ENCODE measurements at places on chromosomes 3 and 15. TPM values are rescaled to one million over a fixed set of nuclear protein-coding genes. Genes with fewer than 3 reads are reported as not detected.

The LMAN1L gene
- not detected for total RNA-seq

DNA sequence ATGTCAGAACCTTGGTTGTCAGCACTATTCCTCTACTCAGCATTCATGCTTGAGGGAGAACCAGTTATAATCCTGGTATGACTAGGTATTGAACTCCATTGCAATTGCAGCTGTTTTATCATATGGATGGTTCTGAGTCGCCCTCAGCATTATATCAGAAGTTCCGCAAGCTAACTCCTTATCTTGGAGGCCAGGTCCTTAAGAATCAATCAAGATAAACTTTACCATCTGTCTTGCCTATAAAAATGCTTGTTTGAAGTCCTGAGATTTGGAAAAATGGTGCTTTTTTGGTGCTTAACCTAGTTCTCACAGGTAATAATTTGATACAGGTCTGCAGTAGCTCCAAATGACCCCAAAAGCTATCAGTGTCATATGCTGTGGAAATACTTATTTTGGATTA lies 16.3 kb upstream of the PLSCR1 start:
- H3K27me3 ChIP-seq, result no peaks in the 10 kb centered on the region
- H3K36me3 ChIP-seq, result no peaks in the 10 kb centered on the region
- H3K27ac ChIP-seq, result no peak overlapping the region
- H3K4me1 ChIP-seq, result no peaks in the 10 kb centered on the region
- H3K4me3 ChIP-seq, result no peak overlapping the region

DNA sequence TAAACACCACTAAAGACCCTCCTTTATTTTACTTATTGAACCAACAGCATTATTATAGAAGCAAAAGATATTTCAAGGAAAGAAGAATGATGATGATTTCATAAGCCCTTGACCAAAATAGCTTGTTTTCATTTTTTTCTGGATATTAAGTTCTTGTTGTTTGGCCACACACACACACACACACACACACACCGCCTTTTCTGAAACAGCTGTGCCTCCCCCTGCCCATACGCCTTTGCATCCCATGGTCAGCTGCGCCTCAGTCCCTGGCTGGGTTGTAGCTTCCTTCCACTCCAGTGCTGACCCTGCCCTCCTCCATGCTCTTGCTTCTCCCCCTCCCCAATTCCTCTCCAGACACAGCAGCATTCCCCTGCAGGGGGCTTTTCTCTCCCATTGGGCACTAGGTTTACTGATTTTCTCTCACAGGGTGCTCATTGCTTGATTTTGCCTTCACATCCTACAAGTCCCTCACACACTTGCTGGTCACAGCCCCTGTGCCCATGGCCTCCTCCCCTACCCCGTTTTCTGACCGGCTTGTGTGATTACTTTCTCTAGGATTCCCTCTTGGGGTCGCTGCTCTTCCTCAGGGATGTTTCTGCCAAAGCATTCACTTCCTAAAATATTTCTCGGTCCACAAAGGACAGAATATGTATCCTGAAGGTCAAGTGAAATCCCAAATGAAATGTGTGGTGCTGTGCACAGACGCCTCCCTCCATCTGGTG lies 18.4 kb downstream of the MESP1 start:
- H3K4me1 ChIP-seq, result no peaks in the 10 kb centered on the region
- no peak overlapping the region for H3K4me3 ChIP-seq
- DNase-seq, result no peak
- H3K36me3 ChIP-seq, result no peaks in the 10 kb centered on the region
- no peaks in the 10 kb centered on the region for H3K27me3 ChIP-seq

GRCh38 chr3:156615592-156616173 lies 58.7 kb upstream of the TIPARP start:
- no peak overlapping the region for H3K4me3 ChIP-seq
- peak; percentile 81 for DNase-seq
- peak overlapping the region; percentile 54 for H3K27ac ChIP-seq
- no peaks in the 10 kb centered on the region for H3K27me3 ChIP-seq

DNA sequence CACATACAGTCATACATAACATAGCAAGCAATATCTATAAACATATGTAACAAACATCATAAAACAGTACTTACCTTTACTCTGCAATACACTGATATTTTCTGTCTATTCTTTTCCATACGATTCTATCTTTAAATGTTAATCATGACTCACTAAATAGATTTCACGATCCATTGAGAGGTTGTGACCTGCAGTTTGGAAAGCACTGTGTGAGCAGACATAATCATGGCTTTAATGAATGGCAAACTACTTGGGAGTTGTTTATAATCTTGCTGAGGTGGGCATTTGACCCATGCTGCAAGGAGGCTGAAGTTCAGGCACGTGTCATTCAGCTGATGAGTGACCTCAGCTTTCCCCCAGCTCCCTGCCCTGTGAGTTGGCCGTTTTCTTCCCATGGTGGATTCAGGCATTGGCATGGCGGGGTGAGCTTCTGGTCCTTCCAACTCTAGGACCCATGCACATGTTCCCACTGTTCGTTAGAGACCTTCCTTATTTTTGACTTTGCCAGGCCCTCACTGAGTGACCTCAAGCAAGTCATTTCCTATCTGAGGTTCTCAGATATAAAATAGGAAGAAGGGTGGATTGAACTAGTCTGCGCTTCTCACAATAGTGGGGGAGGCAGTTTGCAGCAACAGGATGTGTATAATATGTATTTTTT lies 41.7 kb downstream of the PAQR5 start:
- H3K4me1 ChIP-seq, result peaks cover 17% of the 10 kb centered on the region
- no peaks in the 10 kb centered on the region for H3K36me3 ChIP-seq
- H3K27me3 ChIP-seq, result no peaks in the 10 kb centered on the region

- no peak for DNase-seq
- H3K4me1 ChIP-seq, result peaks cover 3% of the 10 kb centered on the region
- H3K4me3 ChIP-seq, result no peak overlapping the region
- H3K27ac ChIP-seq, result no peak overlapping the region
- no peaks in the 10 kb centered on the region for H3K27me3 ChIP-seq
These were observed 301.9 kb downstream of the CACNA2D3 start for GRCh38 chr3:54424292-54424691.

GRCh38 chr15:73233623-73234022 lies 135.1 kb downstream of the HCN4 start:
- no peaks in the 10 kb centered on the region for H3K4me1 ChIP-seq
- H3K27ac ChIP-seq, result no peak overlapping the region
- no peak for DNase-seq
- no peak overlapping the region for H3K4me3 ChIP-seq
- no peaks in the 10 kb centered on the region for H3K27me3 ChIP-seq

DNA sequence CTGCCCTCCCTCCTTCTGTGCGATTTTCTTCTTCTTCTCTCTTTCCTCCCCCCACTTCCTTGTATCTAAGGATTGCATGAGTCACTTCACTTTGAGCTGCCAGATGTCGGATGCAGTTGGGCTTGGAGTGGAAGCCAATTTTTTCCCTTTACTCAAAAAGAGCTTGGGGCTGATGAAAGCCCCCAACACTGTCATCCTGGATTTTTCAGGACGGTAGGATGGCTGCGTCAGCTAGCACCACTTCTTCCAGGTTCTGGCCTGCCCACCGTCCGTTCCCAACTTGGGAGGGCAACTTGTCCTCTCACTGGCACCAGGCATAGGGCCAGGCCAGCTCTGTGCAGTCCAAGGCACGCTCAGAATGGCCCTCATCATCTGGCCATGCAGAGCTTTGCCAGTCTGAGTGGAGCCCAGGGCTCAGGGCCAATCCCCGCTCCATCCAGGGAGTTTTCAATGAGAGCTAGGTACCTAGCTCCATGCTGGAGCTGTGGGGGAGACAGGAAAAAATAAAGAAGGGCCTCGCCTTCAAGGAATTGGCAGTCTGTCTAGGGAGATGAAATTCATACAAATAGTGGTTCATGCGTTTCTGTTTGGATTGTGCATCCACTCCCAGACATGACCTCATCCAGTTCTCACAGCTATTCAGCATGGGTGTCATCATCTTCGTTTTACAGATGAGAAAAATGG lies 47.7 kb upstream of the INSYN1 start:
- no peak overlapping the region for H3K27ac ChIP-seq
- H3K4me1 ChIP-seq, result peaks cover 40% of the 10 kb centered on the region
- peak; percentile 96 for DNase-seq
- no peaks in the 10 kb centered on the region for H3K27me3 ChIP-seq
- no peak overlapping the region for H3K4me3 ChIP-seq
- H3K36me3 ChIP-seq, result no peaks in the 10 kb centered on the region

DNA sequence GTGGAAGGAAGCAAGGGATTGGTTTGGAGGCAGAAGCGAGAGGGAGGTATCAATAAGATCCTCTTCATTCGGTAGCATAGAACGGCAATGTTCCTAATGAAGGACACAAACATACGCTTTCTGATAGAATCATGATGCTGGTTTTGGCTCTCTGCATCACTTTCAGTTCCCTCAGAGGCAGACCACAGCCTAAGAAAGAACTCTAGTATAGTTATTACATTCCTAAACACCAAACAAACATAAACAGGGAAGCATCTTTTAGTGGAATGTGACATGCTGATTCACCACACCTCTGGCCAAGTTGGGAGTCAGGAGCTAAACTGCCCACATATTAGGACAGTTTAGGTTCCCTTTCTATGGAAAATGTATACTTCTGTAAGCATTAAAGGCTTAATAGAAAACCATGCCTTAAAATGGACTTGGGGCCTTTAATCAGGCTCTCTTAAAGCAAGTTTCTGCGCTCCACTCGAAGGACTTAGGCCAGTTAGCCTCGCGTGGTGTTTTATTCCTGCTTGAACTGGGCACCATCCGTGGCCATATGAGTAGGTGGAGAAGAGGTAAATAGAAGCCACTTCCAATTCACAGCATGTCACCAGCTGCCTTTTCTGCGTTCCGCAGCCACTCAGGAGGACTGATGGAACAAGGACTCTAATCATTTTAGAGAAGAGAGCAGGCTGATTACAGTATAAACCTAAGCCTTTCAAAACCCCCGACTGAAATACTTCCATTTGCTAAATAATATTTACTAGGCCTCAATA lies 53.7 kb downstream of the CD47 start:
- H3K27ac ChIP-seq, result no peak overlapping the region
- no peaks in the 10 kb centered on the region for H3K27me3 ChIP-seq
- H3K4me1 ChIP-seq, result no peaks in the 10 kb centered on the region

DNA sequence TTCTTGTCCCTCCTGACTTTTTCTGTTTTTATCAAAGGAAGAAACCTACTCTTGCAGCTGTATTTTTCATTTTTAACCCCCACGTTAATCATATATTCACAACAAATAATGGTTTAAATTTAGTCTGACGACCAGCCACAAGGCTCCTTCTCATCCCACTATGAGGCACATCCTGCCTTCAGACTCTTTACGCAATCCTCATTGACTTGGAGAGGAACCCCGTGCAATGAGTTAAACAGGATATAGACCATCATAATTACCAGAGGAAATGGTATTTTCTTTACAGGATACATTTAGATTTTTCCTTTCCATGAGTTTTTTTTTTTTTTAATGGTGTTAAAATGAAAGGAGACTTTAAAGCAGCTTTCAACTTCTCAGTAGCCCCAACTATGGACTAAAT lies 68.5 kb downstream of the WWTR1 start:
- peaks cover 34% of the 10 kb centered on the region for H3K4me1 ChIP-seq
- no peak overlapping the region for H3K4me3 ChIP-seq
- no peak for DNase-seq
- H3K27ac ChIP-seq, result peak overlapping the region; percentile 32
